ENCODE measurements at places on chromosomes 13 and 19.

DNA sequence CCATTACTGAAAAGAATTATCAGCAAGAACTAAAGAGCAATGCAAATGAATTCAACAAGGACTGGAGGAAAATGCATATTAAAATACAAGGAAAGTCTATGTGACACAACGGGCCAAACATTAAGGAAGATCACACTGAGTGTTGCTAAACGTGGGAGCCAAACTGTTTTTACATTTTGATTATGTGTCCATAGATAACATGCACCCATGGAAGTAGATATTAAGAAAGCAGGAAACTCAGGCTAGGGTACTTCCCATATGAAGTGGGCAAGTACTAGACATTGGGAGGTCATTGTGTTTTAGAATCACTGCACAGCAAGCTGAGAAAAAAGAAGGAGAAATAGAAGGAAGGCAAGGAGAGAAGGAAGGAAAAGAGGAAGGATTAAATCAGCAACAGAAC is 161.8 kb downstream of the KCTD12 start:
- DNase-seq: no peak

- no peak for DNase-seq
Measured at GRCh38 chr13:68048802-68049359, 818.7 kb upstream of the PCDH9 start.

- no peak for DNase-seq
Measured at GRCh38 chr13:42239161-42239560, 32.8 kb upstream of the AKAP11 start.

GRCh38 chr13:44278166-44278565 is 95.5 kb upstream of the SERP2 start:
- no peak for DNase-seq

DNA sequence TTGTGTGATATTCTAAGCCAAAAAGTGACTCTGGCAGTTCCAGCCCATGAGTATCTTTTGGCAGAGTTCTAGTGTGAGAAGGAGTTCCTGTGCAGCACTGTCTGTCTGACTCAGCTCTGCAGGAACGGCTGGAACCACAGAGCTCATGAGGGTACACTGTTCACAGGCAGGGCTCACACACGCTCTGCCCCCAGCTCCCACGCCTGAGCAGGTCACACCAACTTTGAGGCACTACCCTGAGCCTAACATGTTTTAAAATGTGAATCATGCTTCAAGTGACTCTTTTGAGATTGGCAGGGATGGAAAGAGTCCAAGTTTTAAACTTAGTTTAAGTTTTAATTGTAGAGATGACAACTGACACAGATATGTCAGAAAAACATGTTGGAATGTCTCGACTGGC is 1203.3 kb downstream of the UQCRFS1 start:
- no peak for DNase-seq

DNA sequence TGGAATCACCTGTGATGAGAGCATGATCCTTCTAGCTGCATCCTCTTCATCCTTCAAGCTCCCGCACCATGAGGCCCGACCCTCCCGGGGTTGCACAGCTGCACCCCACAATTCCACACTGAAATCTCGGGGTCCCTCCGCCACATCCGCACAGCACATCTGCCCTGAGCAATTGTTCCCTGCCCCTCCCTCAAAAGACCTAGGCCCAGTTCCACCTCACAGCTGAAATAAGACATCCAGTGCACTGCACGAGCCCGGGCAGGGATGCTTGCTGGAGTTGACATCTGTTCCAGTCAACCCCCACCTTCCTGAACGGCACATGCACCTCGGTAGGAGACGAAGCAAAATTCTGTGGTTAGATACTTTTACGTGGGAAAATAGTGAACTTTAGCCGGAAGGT is 14.7 kb upstream of the SOX1 start:
- no peak for DNase-seq

DNA sequence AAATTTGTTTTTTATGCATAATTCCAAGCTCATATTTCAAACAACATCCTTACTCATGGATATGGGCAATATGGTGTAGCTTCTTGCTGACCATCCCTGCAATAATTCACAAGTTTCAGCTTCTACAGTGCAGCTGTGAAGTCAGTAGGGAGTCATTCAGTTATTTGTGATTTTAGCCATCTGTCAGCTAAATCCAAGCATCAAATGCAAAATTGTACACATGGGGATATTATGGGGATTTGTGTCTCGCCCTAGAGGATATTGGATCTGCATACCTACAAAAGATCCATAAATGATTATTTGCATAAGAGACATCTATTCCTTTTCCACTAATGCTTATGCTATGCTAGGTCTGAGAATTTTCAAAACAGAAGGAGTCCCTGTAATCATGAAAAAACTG is 217.9 kb upstream of the SLITRK5 start:
- no peak for DNase-seq

DNA sequence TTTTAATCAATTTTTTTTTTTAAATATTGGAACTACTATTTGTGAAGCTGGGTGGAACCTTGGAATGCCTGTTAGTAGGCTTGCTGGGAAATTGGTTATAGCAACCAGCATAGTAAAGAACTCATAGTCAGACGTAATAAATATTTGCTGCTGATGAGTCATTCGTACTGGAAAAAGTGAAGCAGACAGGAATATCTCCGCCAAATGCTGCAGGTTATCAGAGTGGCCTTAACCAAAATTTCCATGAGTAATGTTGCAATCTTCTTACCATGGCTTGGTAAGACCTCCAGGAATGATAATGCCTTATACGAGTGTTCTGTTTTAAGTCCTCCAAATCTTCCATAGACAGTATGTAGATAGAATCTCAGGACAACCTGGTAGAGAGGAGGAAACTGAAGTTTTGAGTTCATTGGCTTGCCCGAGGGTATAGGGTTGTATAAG is 34.2 kb downstream of the MBNL2 start:
- no peak for DNase-seq

- no peak for DNase-seq
Measured at GRCh38 chr19:4965061-4965460, 3.9 kb upstream of the KDM4B start.

GRCh38 chr19:33261511-33262189 is 36.0 kb upstream of the SLC7A10 start:
- DNase-seq: no peak

DNA sequence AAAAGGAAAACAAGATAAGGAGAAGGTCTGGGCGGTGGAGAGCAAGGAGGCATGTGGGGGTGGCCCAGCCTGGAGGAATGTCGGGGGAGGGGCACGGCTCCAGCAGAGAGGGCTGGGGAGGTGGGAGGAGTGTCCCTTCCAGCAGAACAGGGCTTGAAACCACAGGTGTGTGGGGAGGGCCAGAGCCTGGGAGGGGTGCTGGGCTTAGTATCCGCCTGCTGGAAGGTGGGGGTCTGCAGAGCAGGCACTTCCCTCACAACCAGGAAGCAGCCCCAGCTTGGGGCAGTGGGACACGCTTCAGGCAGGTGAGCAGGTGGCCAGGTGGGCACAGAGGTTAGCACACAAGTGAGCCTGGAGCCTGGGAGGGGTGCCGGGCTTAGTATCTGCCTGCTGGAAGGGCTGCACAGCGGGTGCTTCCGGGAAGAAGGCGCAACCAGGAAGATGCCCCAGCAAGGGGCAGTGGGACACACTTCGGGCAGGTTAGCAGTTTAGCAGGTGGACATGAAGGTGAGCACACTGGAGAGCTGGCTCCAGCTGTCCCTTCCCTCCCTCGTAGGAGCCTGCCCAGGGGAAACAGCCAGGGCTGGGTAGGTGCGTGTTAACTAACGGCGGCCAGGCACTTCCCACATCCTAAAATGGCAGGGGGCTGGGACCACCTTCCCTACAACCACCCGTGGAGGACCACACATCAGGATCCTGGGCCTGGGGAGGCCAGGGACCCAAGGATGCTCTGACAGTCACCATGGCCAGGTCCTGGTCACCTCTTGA is 3.0 kb downstream of the GAS6 start:
- no peak for DNase-seq

DNA sequence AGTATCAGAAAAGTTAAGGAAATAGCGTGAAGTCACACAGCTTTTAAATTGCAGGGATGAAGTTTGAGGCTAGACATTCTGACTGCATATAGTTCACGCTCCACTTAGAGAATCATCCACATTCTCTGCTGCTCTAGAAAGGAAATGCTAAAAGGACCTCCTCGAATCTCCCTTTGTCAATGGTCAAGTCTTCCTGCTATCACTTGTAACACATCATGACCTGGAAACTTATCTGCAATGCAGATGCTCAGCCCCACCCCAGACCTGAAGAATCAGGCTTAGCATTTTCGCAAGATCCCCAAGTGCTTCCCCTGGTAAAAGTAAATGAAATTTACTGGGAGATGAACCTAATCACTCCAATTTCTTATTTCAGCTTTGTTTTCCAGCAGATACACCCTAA is 372.1 kb downstream of the LIG4 start:
- DNase-seq: no peak

- DNase-seq: no peak
Measured at GRCh38 chr13:106617561-106617960, 49.6 kb upstream of the ARGLU1 start.

Data from 8988T (cell line).